ENCODE measurements at places on chromosomes 2 and 18. TPM values are rescaled to one million over a fixed set of nuclear protein-coding genes. Genes with fewer than 3 reads are reported as not detected.
A peak's percentile ranks its signal among the peaks of the same experiment; 100 is the strongest.

DNA sequence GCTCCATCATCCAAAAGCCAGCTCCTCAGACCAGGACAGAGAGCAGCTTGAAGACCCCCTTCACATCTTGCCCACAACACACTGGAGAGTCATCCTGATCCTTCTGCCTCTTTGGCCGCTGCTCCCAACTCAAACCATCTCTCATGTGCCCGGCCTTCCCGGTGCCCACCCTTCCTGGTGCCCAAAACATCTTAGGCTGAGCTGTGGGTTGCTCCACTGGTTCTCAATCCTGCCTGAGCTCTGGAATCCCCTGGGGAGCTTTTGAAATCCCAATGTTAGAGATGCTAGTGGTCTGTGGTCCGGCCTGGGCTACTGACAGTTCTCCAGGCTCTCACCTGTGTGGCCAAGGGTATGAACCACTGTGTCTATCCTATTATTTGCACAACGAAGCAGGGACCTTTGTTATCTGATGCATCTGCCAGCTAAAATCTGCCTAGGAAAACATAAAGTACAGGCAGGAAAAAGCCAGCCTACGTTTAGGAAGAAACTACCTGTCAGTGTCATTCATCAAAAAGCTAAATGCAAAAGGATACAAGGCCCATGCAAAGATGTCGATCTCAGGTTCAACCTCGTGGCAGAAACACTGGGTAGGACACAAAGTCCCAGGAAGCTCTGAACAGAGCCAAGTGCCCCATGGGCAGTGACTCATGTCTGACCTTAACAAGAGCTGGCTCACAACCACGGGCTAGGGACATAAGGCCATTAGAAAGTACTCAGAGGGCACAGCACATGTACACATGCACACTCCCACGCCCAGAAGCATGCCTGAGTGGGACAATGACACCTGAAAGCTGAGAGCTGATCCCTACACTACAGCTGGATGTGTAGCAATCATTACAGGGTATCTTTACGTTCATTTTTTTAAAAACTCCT lies 30.8 kb downstream of the TBC1D8 start:
- H3K36me3 ChIP-seq, result no peaks in the 10 kb centered on the region
- DNase-seq, result no peak
- no peak overlapping the region for H3K4me3 ChIP-seq

Gene RND3
- 118 TPM for polyA plus RNA-seq

Gene CFAP65
- polyA plus RNA-seq, result 4.3 TPM

DNA sequence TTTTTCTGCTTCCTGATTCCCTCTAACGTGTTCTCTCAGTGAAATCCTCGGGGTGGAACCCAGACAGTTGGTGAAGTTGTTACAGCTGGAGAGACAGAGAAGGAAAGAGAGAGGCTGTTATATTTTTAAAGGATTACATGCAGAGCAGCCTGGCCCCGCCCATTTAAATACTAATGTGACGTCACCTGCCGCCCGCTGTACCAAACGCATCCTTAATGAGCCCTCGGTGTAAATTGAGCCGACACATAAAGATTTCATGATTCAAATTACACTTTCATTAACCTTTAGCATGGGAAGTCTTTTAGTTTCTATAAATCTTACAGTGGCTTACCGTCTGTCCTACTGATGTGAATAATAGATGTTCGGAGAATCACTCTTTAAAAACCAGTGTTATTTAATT lies 164.0 kb upstream of the SIX3 start:
- no peaks in the 10 kb centered on the region for H3K27me3 ChIP-seq
- H3K27ac ChIP-seq, result no peak overlapping the region
- H3K4me1 ChIP-seq, result no peaks in the 10 kb centered on the region
- no peaks in the 10 kb centered on the region for H3K36me3 ChIP-seq
- no peak overlapping the region for H3K4me3 ChIP-seq
- DNase-seq, result no peak

Gene LYG1
- polyA plus RNA-seq, result 2.0 TPM

GRCh38 chr2:174072069-174072468 lies 106.9 kb upstream of the SP3 start:
- H3K36me3 ChIP-seq, result peaks cover 9% of the 10 kb centered on the region
- no peak for DNase-seq

GRCh38 chr18:66066191-66066590 lies 315.4 kb downstream of the CDH7 start:
- H3K27me3 ChIP-seq, result no peaks in the 10 kb centered on the region
- H3K36me3 ChIP-seq, result no peaks in the 10 kb centered on the region
- H3K27ac ChIP-seq, result no peak overlapping the region
- no peaks in the 10 kb centered on the region for H3K4me1 ChIP-seq
- no peak for DNase-seq

DNA sequence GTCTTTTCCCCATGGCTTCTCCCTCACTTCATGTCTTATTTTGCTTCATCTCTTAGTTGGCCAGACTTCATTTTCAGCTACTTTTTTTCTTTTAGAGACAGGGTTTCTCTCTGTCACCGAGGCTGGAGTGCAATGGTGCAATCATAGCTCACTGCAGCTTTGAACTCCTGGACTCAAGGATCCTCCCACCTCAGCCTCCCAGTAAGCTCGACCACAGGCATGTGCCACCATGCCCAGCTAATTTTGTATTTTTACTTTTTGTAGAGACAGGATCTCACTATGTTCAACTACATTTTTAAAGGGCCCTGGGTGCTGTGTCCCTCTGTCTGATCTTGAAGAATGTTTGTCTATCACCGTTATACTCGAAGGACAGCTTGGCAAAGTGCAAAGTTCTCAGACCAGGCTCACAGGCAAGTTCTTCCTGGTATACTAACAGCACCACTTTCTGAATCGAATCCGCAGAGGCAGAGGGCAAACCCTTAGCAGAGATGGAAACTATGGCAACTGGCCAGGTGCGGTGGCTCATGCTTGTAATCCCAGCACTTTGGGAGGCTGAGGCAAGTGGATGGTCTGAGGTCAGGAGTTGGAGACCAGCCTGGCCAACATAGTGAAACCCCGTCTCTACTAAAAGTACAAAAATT lies 60.9 kb downstream of the SOWAHC start:
- no peaks in the 10 kb centered on the region for H3K36me3 ChIP-seq
- H3K27me3 ChIP-seq, result no peaks in the 10 kb centered on the region
- no peak for DNase-seq

- peaks cover 5% of the 10 kb centered on the region for H3K4me1 ChIP-seq
- no peak overlapping the region for H3K4me3 ChIP-seq
- no peaks in the 10 kb centered on the region for H3K27me3 ChIP-seq
- no peak for DNase-seq
- H3K27ac ChIP-seq, result peak overlapping the region; percentile 28
- no peaks in the 10 kb centered on the region for H3K36me3 ChIP-seq
Observed at GRCh38 chr2:20571231-20571630, 79.7 kb downstream of the HS1BP3 start.

DNA sequence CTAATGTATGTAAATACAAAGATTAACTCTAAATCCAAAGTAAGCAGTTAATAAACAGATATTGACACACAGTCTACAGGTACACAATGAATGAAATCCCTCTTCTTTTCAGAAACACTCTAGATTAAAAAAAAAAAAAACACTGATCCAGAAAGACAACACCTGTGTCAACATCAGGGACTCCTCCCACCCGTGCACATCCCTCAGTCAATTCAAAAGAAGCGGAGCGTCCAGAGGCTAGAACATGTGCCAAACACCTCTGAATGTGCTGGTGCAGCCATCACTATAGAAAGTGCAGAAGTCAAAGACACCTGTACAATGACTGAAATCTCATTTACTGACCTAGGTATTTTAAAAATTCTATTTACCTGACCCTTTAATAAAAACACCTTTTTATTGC lies 622.6 kb upstream of the ID2 start:
- H3K4me1 ChIP-seq, result no peaks in the 10 kb centered on the region
- H3K27me3 ChIP-seq, result no peaks in the 10 kb centered on the region
- DNase-seq, result no peak
- no peak overlapping the region for H3K27ac ChIP-seq
- H3K36me3 ChIP-seq, result no peaks in the 10 kb centered on the region

All from left lung (tissue), 14 donors.